ENCODE measurements at places on chromosomes 1 and 21.
A peak's percentile ranks its signal among the peaks of the same experiment; 100 is the strongest.

DNA sequence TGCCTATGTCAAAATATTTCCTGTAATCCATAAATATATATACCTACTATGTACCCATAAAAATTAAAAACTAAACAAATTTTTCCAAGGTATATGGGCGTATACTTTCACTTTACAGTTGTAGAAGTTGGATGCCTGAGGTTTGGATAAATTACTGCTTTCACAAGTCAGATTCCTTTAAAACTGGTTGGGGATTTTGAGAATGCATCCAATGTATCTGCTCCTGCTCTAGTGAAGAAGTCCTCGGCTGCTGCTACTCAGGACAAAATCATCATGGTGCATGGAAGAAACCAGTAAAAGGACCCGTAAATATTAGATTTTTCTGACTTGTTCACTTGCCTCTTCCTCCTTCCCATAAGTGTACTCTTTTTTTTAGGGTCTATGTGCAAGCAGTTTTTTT lies 841.1 kb downstream of the USP25 start:
- DNase-seq: no peak

DNA sequence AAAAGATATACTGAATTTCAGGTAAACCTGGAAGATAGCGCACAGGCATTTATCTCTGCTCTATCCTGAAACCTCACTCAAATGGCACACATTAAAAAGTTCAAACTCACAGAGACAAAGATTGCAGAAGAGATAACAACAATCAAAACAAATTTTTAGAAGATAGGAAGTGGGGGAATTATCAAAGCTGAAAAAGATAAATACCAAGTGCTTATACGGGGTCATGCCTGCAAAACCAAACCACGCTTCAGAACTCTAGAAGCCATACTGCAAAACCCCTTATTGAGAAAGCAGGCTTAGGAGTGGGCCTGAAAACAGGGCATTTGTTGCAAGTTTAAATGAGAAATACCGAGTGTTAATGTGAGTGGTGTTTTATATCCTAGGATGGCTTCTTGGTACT lies 76.8 kb downstream of the BARHL2 start:
- DNase-seq: no peak

DNA sequence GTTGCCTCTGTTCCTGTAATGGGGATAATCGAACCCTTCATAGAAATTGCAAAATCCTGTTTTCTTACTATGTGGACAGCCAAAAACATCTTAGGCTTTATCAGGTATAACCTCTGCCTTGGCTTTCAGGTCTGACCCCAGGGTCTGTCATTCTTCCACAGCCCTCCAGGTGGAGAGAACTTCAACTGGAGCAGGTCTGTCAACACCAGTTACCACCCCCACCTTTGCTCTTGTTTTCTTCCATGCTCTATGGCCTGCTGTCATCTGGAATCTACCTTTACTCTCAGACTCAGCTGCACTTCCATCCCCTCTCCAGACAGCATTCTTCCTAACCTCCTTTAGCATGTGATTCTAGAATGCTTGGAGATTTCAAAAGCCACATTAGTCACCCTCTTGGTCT lies 10.4 kb upstream of the GJA9 start:
- peak; percentile 20 for DNase-seq

- DNase-seq: peak; percentile 38
Measured at GRCh38 chr1:31765041-31765467, 914 bp upstream of the ADGRB2 start.

DNA sequence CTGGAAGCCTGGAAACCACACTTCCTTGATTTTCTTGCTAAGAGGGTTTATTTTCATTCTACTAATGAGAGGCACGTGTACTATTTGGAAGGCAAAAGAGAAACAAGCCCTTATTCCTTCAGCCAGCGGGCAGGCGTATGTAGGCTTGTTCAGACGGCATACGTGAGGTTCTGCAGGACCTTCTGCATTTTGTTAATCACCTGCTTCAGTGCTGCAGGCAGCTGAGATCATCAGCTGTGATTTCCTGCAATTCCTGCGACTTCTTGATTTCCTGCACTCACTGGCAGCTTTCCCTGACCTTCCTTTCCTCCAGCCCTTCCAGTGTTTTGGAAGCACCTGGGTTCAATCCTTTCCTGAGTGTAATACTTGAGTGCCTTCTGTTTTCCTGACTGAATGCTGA lies 43.4 kb downstream of the TSNAX start:
- no peak for DNase-seq

All from erythroblast (primary cell).